ENCODE measurements at places on chromosomes 5 and 9.

- DNase-seq: no peak
Observed at GRCh38 chr5:149488645-149489306, 62.5 kb downstream of the CSNK1A1 start.

DNA sequence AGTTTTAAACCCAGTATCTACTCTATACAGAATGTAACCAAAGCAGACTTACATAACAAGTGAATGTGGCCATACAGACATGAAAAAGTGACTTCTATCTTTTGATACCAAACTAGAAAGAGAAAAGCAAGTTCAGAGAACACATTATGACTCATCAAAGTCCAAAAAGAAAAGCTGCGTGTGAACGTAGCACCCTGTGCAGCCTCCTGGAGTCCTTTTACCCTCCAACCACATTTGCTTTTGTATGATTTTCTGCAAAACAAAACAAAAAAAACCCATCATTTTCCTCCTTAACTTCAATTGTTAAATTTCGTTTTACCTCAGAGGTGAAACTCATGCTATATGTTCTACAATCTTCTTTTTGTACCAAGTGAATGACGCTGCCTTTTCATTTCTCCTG lies 2.8 kb upstream of the SMARCA2 start:
- DNase-seq: no peak

- DNase-seq: no peak
Observed at GRCh38 chr5:121915765-121916164, 46.0 kb upstream of the SRFBP1 start.

- no peak for DNase-seq
Observed at GRCh38 chr5:160470437-160471361, 49.0 kb downstream of the PTTG1 start.

DNA sequence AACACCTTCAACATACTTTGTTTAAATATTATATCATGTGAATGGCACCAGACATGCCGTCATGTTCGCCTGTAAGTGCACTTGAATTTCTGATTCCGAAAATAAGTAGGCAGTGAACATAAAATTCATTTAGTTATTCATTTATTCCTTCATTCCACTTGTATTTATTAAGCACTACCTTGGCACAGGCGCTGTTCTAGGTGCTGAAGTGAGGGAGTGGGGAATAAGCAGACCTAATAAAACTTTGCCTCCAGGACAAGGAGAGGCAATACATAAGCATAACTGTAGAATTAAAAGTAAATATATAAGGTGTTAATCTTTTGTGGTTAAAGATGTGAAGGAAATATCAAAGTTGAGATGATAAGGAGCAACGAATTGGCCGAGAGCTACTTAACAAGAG lies 297.4 kb downstream of the TENT4A start:
- no peak for DNase-seq

- no peak for DNase-seq
Observed at GRCh38 chr5:74648835-74649293, 8.3 kb upstream of the ENC1 start.

DNA sequence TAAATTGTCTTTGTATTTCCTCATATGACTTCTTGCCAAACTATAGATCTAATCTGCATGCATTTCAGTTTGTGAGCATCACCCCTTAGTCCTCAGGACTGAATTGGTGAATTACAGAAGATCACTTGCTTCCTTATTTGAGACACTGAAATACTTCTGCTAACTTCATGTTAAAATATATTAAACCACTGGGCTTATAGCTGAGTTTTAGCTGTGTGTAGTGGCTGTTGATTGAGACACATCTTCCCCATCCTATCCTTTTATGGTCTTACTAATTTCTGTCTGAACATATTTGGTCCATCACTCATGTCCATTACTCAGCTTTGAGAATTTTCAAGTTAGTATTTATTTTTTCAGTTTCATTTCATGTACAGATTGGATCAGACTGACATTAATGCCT lies 295.9 kb downstream of the PSAT1 start:
- no peak for DNase-seq

GRCh38 chr5:118253225-118254061 lies 734.9 kb downstream of the DTWD2 start:
- DNase-seq: no peak

DNA sequence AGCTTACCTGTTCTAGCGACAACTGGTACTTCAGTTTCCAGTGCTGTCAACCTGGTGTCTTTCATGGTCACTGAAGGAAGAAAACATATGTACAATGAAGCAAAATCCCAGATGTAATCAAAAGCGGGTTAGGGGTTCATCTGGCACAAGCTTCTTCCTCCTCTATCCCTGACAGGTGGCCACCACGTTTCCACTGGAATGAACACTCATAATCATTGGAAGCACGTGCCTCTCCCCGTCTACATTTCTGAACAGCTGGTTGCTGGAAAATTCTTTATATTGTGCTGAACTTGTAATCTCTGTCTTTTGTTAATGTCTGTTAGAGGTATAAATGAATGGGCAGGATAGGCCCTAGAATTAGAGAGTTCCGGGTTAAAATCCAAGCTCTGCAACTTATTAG lies 9.4 kb downstream of the TSC1 start:
- no peak for DNase-seq

GRCh38 chr5:134139891-134140469 lies 25.5 kb downstream of the TCF7 start:
- no peak for DNase-seq

GRCh38 chr9:118883411-118883810 lies 485.8 kb downstream of the BRINP1 start:
- DNase-seq: no peak

DNA sequence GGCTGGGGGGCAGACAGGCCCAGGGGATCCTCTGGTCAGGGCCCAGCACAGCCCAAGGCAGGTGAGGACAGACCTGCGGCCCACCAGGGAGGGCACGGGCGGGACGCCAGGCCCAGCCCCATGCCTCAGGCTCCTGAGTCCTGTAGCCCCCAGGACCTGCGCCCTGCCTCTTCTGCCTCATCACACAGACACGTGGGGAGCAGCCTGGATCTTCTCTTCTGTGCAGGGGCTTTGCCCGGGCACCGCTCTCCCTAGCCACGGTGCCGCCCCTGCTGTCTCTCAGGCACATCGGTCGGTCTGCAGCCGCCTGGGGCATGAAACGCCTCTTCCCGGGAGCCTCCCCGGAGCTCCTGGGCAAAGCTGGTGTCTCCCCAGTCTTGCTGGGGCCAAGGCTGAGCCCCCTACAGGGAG lies 40.2 kb upstream of the EGFL7 start:
- no peak for DNase-seq

GRCh38 chr5:126947146-126948010 lies 83.0 kb downstream of the MARCHF3 start:
- no peak for DNase-seq

- DNase-seq: no peak
Observed at GRCh38 chr5:167671176-167671575, 620.3 kb upstream of the WWC1 start.

DNA sequence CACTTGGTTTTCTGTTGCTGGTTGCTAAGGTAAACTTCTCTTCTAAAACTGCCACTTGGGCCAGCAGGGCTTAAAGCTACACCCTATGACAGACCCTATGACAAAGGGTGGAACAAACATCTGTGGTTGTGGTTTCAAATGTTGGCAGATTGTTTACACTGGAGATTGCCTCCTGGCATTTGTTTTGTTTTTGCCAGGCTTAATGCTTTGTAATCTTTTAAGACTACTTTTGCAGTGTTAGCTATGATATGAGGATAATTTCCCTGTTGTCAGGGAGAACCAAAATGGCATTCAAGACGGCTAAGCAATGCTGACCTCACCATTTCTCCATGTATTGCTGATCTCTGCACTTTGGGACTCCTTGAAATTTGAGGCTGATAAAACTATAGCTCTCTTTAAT lies 50.3 kb downstream of the MAMDC2 start:
- DNase-seq: no peak

DNA sequence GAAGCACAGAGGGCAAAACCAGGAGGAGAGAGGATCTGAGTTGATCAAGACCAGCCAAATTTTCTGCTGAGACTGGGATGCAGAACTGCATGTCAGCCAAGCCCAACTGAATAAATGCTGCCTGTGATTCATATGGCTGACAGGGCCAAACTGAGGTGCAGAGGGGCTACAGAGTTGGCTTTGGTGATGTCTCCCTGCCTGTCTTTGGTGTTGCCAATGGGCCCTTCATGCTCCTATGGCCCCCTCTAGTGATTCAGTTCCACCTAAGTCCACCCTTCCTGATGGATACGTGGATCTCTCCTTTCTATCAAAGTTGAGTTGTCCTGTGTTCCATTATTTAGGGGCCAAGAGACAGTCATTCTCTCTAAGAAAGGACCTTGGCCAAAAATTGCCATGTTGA lies 163.6 kb upstream of the TLE4 start:
- DNase-seq: no peak

- no peak for DNase-seq
Observed at GRCh38 chr5:50420343-50420935, 20.6 kb downstream of the EMB start.

DNA sequence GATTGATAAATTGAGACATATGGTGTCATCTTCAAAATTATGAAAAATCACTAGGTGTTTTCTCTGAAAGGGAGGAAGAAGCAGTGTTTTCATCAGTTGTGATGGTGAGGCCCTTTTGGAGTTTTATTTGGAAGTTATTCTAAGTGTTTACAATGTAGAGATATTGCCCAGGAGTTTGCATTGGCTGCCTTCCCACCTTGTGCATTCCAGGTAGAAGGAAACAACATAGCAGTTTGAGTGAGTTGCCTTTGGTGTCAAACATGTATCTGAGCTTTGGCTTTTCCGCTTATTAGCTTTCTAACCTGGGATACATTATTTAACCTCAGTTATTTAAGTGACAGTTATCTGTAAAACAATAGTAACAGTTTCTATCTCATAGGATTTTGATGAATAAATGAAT lies 122.5 kb downstream of the SCAMP1 start:
- DNase-seq: no peak

DNA sequence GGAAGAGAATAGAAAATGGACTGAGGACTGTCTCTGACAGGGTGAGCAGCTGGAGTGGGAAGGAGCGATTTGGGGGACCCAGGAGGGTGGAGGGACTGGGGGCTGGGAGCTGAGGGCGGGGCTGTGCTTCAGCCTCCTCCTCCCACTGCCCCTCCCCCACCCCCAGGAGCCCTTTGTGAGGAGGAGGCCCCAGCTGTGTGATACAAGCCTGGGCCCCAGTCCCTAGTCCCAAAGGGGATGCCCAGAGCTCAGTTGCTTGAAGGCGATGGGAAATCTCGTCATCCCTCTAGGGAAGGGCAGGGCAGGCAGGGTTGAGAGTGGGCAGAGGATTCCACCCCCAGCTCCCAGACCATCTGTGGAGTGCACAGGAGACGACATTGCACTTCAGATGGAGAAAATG lies at the start of gene SPATA31E1:
Gene SPATA31E1 (plus strand): TSS at position 251 of the 400 bp plus-strand sequence. CDS start 15 bp downstream, at position 266.
- DNase-seq: no peak

DNA sequence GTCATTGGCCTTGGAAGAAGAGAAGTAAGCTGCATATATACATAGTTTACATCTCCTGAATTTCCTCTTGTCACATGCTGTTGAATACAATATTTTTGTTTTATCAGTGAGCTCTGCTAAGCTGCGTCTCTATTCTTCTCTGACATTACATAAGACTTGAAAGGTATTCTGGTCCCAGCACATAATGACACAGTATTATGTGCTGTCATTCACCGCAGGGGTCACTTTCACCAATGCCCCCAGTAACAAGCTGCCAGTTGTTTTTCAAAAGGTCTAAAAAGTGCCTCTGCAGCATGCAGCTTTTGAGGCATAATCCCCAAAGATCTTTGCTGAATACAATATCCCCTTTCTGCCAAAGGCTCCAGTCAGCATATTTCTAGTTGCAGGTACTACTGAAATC lies 349.0 kb upstream of the FAM174A start:
- DNase-seq: no peak

- no peak for DNase-seq
Observed at GRCh38 chr5:147831465-147831864, at the start of gene SPINK1. TSS of gene SPINK1 (minus strand) at chr5:147831671. CDS start at chr5:147831577, 94 bp downstream.

- DNase-seq: no peak
Observed at GRCh38 chr9:98572796-98573195, 135.9 kb downstream of the GABBR2 start.

DNA sequence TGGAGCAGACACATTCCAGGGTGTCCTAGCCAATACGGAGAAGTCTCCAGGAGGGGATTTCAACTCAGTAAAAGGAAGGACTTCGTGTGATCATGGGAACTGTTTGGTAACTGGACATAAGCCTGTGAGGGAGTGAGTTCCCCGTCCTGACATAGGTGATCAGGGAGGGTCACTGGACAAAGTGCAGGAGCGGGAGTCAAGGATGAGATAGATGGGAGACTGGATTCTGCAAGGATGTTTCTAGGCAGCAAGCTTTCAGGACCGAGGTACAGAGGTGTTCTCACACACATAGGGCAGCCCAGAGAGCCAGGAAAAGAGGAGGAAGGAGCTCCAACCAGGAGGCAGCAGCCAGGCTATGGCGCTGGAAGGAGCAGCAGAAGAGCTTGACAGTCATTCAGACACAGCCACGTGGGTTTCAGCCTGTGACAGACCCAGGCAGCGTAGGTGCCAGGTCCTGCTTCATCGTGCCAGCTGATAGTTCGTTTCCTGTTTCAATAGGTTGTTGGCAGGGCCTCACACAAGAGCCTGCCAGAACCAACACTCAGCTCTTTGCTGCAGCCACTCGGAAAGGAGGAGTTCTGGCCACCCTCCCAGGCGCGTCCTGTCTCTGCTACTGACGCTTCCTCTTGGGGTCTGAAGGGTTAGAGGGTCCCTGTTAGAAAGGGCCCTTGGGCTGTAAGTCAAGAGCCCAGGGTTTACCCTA lies 84.1 kb downstream of the AMBP start:
- DNase-seq: no peak

DNA sequence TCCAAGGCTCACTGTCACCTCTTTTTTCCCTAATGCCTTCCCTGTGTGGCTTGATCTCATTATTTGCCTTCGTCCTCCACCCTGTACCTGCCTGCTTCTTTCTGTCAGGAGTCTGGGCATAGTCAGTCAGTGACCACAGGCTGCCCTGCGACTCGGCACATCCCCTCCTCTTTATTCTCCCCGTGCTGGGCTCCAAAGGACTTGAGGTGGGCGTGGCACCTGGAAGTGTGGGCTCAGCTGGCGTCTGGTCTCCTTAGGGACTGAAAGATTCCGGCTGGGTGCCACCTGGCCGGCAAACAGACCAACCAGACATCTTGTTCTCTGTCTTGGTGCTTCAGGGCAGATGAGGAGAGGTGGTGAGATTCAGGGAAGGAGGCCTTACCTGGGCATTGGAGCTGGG lies 29.6 kb upstream of the PRDM12 start:
- DNase-seq: no peak

Measured in stimulated activated CD4-positive, alpha-beta T cell treated with anti-CD3 and anti-CD28 coated beads, Interleukin-4, amount 100 ng/mL, for 48 hours (primary cell).